ENCODE measurements at places on chromosomes 7 and 10. TPM values are rescaled to one million over a fixed set of nuclear protein-coding genes. Genes with fewer than 3 reads are reported as not detected.

The STRIP2 gene
- polyA plus RNA-seq = 6.9 TPM

The SPDYE1 gene
- polyA plus RNA-seq = not detected

The FZD1 gene
- polyA plus RNA-seq = 3.3 TPM

The CCL24 gene
- not detected for polyA plus RNA-seq

The CLDN15 gene
- 29.0 TPM for polyA plus RNA-seq

Measured in SK-N-SH (cell line).